GDM1 (cell line): ENCODE measurements at places on chromosomes 16 and 17.
A peak's percentile ranks its signal among the peaks of the same experiment; 100 is the strongest.

DNA sequence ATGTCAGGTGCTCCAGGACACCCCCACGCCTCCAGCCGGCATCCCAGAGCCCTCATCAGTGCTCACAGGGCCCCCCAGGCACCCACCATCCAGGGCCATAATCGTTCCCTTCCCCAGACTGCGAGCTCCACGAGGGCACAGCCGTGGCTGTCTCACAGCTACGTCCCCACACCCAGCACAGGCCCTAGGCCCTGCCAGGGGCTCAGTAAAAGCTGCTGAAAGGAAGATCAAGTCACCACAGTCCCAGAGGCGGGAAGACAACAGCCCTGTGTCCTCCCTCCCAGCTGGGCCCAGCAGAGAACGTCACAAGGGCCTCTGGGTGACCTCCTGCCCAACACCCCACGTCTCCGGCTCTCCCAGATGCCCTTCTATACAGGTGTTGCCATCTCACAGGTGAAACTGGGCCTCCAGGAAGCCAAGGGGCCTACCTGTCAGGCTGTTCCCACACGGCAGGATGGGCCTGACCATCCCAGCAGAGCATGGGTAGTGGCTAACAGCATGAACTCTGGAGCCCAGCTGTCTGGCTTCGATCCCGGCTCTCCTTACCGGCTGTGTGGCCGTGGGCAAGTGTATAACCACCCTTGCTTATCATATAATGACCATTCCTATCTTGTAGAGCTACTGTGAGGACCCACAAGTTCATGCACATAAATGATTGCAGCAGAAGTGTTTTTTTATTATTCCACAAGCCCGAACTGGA, 17.9 kb downstream of the ARL2BP start:
- no peak for DNase-seq

GRCh38 chr16:88988980-88989811, 12.2 kb upstream of the CBFA2T3 start:
- DNase-seq = no peak

- DNase-seq = no peak
Observed at GRCh38 chr16:11205754-11206581, 50.0 kb downstream of the SOCS1 start.

- peak; percentile 41 for DNase-seq
Observed at GRCh38 chr17:38451840-38452529, 23.7 kb downstream of the ARHGAP23 start.

- no peak for DNase-seq
Observed at GRCh38 chr17:78227455-78227916, 3.9 kb upstream of the TMEM235 start.

GRCh38 chr16:28179354-28179753, 32.4 kb downstream of the XPO6 start:
- no peak for DNase-seq

DNA sequence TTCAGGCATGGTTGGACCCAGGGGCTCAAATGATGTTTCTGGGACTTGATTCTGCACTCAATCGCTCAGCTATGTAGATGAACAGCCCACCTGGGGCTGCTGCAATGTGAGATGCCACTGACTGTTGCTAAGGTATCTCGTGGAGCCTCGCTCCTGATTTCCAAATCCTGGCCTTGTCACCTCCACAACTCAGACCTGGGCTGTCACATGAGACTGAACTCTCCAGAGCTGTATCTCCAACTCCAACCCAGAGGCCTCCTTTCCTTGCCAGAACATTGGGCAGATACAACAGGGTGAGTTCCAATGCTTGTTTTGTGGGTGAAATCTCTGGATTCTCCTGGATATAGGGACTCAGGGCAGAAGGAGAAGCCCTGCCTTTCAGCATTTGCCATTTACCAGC, 79.5 kb downstream of the GNAO1 start:
- DNase-seq = no peak

GRCh38 chr17:61000911-61001310, 323.3 kb downstream of the BCAS3 start:
- DNase-seq = no peak

- DNase-seq = no peak
Observed at GRCh38 chr16:83994087-83994486, 26.0 kb downstream of the NECAB2 start.

DNA sequence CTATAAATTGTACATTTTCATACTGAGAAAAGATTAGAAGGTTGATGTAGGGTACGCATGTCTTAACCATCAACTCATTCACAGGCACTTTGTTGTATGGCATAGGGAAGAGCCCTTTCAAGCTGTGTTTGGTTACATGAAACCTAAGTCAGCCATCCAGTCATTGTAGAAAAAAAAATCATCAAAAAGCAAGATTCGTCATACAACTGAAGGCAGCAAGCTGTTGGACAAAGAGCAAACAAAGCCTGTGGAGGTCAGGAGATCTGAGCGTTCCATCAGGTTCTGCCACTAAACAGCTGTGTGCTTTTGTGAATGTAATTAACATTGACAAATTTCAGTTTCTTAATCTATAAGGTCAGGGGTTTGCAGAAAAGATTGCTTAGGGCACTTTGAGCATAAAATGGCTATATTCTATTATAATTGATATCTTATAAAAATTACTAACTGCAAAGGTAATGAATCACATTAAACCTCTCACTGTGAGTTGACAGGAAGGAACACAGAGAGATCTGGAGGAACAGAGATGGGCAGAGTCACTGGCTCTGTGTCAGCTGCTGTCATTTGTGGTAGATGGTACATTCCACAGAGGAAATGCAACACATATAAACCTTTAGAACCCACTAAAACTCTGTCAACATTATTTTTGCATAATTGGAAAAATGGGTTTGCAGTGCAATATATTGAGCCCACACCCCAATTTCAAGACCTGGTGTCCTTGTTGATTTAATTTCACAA, 66.3 kb upstream of the MYOCD start:
- no peak for DNase-seq

GRCh38 chr17:13843862-13844635, 225.3 kb upstream of the COX10 start:
- DNase-seq = no peak

- no peak for DNase-seq
Observed at GRCh38 chr17:72033334-72033733, 87.5 kb upstream of the SOX9 start.

GRCh38 chr17:14149751-14150150, 80.4 kb downstream of the COX10 start:
- no peak for DNase-seq

DNA sequence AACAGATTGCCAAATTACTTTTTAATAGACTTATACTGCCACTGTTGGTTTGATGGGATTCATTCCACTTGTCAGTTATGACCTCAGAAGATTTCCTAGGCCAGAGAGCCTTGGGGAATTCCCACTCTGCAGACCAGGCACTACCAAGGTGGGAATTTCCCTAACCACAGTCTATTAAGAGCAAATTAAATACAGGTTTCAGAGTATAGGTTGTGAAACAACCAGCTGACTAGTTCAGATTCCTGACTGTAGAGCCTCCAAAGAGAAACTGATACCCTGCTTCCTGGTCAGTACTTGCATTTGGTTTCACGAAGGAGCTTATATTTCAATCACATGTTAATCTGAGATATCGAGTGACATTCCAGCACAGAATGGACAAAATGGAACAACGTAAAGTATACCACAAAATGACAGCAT, 186.5 kb downstream of the STX8 start:
- DNase-seq = no peak

- DNase-seq = no peak
Observed at GRCh38 chr16:17371299-17371698, 99.5 kb downstream of the XYLT1 start.

DNA sequence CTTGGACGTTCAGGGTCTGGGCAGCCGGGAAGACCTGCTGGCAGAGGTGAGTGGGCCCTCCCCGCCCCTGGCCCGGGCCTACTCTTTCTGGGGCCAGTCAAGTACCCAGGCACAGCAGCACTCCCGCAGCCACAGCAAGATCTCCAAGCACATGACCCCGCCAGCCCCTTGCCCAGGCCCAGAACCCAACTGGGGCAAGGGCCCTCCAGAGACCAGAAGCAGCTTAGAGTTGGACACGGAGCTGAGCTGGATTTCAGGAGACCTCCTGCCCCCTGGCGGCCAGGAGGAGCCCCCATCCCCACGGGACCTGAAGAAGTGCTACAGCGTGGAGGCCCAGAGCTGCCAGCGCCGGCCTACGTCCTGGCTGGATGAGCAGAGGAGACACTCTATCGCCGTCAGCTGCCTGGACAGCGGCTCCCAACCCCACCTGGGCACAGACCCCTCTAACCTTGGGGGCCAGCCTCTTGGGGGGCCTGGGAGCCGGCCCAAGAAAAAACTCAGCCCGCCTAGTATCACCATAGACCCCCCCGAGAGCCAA, 8.6 kb upstream of the ABCC3 start:
- DNase-seq = peak; percentile 58

DNA sequence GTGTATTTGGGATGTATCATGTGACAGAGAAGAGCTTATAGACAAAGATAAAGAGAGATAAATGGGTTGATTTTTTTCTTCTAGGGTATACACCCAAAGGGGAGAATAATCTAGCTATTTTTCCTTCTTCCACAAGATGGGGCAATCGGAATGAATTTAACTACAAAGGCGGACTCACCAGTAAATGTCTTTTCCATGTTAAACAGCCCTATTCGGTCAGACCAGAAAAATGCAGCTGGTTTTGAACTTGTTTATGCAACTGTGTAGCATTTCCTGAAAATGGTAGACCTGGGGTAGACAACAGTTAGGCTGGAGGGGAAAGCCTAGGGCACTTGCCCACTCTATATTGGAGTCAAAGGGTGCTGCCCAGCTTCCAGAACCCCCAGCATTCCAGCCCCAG, 477.1 kb downstream of the TOX3 start:
- DNase-seq = no peak

DNA sequence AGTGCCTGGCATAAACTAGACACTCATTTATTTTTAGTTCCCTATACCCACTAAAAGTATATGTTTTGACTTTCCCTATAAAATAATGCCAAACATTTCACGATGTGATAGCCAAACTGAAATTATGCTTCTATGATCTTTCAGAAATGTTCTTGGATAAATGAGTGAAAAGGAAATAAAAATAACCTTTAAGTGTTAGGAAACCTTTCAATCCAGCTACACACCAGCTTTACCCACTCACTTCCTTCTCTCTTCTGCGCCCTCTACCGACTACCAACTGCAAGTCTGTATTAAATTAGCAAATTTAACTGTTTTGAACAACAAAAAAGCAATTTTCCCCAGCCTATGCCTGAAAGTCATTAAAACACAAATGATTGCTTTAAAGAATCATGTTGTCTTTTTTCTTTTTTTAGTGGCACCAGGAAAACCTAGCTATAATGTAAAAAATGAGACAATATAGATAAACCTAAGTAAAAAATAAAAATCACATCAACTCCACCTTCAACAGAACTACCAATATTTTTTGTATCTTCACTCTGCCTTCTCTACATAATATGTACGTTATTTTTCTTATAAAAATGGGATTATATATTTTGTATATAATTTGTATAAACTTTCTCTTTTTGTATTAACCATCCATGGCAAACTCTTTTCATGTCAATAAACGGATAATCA, 13.2 kb upstream of the TMEM100 start:
- DNase-seq = no peak

- DNase-seq = no peak
Observed at GRCh38 chr17:47897561-47897960, 1.5 kb downstream of the SP2 start.

DNA sequence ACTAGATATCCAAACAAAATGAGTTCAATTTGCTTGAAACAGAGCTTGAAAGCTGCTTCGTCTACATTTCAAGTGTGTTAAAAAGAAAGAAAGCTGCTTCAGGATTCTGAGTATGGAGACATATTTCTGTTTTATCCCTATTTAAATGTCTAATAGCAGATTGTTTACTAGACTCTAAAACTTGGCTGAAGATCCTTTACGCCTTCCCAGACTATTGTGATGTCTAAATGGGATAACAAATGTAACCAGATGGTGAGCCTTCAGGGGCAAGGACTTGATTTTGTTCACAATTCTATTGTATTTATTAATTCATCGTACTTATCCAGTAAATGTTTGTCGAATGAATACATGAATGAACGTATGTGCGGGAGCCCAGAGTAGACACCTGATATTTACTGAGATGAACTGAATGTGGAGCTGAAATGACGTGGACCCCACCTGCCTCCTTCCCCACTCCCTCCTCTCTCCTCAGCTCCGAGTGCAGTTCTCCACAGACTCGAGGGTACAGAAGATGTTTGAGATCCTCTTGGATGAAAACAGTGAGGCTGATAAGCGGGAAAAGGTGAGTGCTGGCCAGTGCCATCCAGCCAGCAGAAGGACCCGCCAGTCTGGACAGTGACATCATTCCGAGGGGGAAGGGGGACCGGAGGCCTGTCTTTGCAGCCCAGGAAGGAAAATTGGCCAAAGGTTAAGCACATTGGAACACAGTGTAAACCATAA, 5.0 kb downstream of the UNC45B start:
- DNase-seq = no peak

DNA sequence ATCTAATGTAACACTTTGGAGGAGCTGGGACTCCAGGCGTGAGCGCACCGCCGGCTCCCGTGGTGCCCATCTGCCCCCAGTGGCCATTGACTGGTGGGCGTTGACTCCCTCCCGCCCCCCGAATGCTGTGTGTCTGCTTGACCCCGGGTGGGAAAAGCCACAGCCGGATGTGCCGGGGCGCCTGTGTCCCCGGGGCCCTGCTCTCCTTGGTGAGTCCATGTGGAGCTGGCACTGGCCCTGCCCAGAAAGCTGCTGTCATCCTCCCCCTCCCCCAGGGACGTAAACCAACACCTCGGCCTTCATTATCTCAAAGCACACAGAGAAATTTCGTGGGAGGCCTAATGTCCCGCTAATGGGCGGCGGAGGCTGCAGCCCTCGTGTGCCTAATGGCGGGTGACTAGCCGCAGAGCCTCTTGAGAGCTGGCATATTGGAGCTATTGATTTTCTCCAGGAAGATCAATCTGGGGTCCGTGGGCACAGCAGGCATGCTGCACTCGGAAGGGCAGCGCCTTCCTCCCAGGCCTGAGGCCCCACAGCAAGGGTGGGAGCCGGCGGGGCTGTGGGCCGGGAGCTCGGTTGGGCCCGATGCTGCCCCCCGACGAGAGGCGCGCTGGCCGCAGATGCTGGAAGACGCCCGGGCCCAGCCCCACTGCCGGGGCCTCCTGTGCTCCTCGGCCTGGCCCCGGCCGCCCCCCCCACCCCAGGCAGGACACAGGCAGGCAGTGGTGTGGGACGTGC, 4.0 kb upstream of the PERCC1 start:
- DNase-seq = no peak

GRCh38 chr17:64788286-64789060, 126.4 kb upstream of the SMURF2 start:
- DNase-seq = no peak

GRCh38 chr16:83366228-83366627, 441.6 kb upstream of the HSBP1 start:
- no peak for DNase-seq

DNA sequence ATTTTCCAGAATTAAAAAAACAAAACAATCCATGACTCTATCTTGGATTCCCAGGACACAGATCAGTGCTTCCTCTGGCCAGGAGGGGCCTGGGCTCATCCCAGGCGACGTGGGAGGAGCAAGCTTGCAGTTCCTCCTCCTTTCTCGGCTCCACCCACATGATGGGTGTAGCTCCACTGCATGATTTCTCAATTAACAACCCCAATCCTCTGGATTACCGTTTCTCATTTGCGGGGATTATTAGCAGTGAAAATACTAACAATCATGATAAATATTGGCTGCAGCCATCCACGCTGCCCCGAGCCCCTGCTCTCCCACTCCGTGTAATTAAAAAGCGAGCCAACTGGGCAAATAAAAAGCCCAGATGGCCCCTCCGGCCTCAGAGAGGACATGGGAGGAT, 46.4 kb upstream of the SDK2 start:
- no peak for DNase-seq
